Right atrium auricular region (tissue), 2 donors: ENCODE measurements at places on chromosomes 3 and 15. TPM values are rescaled to one million over a fixed set of nuclear protein-coding genes. Genes with fewer than 3 reads are reported as not detected.

DNA sequence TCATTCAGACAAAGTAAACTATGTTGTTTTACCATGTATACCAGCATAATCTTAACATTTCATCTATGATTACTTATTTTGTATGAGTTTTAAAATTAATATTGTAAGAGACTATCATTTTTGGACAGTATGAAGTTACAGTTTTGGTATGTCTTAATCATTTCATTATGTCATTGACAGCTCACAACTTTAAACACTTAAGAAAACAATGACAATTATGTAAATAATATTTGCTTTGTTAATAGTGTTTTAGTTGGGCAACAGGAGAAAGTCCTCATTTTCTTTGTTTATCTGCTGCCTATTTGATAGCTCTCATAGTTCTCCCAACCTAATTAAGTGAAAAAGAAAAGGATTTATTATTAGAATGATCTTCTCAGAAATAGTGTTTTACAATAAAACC, 80.2 kb downstream of the MEF2A start:
- no peaks in the 10 kb centered on the region for H3K27me3 ChIP-seq
- no peak for DNase-seq
- H3K36me3 ChIP-seq = peaks cover 16% of the 10 kb centered on the region
- H3K4me1 ChIP-seq = peaks cover 29% of the 10 kb centered on the region

GRCh38 chr3:67557848-67558355, 96.5 kb downstream of the SUCLG2 start:
- H3K27me3 ChIP-seq = no peaks in the 10 kb centered on the region
- H3K36me3 ChIP-seq = no peaks in the 10 kb centered on the region
- H3K4me3 ChIP-seq = no peak overlapping the region
- no peak overlapping the region for H3K27ac ChIP-seq
- H3K4me1 ChIP-seq = no peaks in the 10 kb centered on the region

DNA sequence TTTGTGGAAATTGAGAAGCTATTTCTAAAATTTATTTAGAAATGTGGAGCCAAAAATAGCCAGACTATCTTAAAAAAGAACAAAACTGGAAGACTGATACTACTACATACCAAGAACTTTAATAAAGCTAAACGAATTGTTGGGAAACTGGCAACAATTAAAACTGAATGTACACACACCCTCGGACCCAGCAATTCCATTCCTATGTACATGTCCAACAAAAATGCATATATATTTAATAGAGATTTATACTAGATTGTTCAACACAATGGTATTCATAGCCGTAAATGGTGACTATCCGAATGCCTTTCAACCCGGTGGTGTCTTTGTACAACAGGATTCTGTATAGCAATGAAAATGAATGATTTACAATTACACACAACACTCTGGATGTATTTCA, 136.5 kb upstream of the RASGRP1 start:
- H3K4me1 ChIP-seq = no peaks in the 10 kb centered on the region
- H3K27ac ChIP-seq = no peak overlapping the region

GRCh38 chr15:58864602-58865424, 68.7 kb downstream of the SLTM start:
- no peaks in the 10 kb centered on the region for H3K27me3 ChIP-seq
- peak overlapping the region; percentile 70 for H3K27ac ChIP-seq
- no peaks in the 10 kb centered on the region for H3K36me3 ChIP-seq

DNA sequence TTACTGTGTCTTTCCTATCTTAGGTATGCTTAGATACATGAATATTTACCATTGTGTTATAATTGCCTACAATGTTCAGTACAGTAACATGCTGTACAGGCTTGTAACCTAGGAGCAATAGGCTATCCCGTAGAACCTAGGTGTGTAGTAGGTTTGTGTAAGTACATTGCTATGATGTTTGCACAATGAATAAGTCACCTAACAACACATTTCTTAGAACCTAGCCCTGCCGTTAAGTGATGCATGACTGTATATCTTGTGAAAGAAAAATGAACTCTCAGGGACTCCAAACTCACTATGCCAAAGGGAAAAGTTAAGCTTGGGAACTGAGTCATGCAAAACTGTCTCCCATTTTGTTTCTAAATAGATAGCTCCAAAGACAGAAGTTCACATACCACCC, 91.5 kb upstream of the ACP3 start:
- no peak overlapping the region for H3K27ac ChIP-seq
- no peak for DNase-seq
- H3K4me1 ChIP-seq = no peaks in the 10 kb centered on the region
- H3K4me3 ChIP-seq = no peak overlapping the region

DNA sequence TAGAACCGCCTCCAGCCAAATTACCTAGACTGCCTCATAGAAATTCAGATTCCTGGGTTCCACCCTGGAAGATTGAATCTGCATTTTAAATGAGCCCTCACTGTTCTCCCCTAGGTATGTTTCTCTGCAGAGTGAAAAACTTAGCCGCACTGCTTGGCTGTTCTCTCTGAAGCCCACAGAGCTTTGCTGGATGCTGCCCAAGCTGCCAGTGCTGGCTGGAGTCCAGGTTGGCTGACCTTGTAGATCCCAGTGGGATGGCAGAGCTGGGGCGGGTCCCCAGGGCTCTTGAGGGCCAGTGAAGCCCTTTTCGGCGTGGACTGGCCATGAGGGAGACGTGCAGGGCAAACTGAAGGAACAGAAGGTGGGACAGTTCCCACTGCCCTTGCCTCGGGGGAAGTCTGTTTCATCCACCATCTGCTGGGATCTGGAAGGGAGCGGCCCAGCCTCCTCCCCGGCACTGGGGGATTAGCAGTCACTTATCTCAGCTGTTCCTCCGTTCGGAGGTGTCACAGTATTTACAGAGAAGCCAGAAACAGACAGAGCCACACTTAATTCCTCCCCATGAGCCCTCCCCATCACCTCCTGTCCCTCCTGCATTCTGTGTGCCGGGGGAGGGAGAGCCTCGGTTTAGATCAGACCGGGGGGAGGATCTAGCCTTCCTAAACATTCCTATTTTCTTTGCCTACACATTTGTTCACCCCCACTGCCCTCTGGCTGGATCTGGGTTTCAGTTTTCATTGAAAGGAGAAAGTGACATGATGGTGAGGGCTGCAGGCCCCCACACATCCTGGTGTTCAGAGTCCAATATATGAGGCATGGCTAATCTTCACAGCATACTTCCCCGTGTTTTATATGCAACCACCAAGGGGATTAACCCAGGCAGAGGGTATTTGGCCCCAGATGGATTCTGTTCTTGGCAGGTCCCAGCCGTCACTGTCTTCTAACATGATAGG, 4.1 kb upstream of the ACTC1 start:
- H3K27me3 ChIP-seq = no peaks in the 10 kb centered on the region
- H3K4me3 ChIP-seq = no peak overlapping the region
- H3K27ac ChIP-seq = peak overlapping the region; percentile 85

DNA sequence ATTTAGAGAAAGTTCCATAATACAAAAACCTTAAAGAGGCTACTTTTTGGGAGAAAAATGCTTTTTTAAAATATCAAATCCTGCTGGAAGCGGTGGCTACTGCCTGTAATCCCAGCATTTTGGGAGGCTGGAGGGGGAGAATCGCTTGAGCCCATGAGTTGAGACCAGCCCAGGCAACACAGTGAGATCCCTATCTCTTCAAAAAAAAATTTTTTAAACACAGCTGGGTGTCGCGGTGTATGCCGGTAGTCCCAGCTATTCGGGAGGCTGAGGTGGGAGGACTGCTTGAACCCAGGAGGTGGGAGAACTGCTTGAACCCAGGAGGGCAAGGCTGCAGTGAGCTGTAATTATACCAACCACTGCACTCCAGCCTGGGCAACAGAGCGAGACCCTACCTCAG, 14.2 kb downstream of the SLTM start:
- H3K27ac ChIP-seq = no peak overlapping the region
- no peaks in the 10 kb centered on the region for H3K36me3 ChIP-seq
- peaks cover 23% of the 10 kb centered on the region for H3K4me1 ChIP-seq
- H3K4me3 ChIP-seq = no peak overlapping the region
- H3K27me3 ChIP-seq = no peaks in the 10 kb centered on the region

DNA sequence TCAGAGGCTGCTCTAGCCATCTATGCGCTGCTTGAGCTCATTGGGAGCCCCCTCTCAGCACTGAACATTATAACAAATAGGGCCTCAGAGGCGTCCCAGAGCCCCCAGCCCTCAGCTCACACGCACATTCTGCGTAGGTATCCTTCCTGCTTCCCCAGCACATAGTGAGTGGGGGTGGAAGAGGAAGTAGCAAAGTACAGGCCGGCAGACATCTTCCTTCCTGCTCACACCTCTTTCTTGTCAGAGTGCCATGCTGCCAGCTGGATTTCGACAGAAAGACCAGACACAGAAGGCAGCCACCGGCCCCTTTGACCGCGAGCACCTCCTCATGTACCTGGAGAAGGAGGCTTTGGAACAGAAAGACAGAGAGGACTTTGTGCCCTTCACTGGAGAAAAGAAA, 16.6 kb downstream of the TMOD2 start:
- no peaks in the 10 kb centered on the region for H3K4me1 ChIP-seq
- H3K36me3 ChIP-seq = peaks cover 5% of the 10 kb centered on the region
- no peak for DNase-seq

DNA sequence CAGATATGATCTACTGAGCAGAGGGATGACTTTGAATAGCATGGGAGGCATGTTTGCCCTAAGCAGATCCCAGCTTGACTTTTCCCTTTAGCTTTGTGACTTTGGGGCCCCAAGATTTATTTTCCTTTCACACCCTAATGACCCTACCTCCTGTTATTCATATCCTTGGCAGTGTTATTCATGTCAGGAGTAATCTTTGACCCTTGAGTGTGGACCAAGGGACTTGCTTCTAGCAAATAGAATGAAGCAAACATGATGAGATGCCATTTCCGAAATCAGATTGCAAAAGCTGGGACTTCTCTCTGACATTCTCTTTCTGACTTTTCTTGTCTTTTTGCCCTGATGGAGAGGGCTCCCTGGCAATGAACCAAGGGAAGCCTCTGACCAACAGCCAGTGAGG, 415.4 kb upstream of the PROK2 start:
- H3K4me1 ChIP-seq = no peaks in the 10 kb centered on the region
- no peak overlapping the region for H3K27ac ChIP-seq
- no peaks in the 10 kb centered on the region for H3K27me3 ChIP-seq
- H3K4me3 ChIP-seq = no peak overlapping the region

DNA sequence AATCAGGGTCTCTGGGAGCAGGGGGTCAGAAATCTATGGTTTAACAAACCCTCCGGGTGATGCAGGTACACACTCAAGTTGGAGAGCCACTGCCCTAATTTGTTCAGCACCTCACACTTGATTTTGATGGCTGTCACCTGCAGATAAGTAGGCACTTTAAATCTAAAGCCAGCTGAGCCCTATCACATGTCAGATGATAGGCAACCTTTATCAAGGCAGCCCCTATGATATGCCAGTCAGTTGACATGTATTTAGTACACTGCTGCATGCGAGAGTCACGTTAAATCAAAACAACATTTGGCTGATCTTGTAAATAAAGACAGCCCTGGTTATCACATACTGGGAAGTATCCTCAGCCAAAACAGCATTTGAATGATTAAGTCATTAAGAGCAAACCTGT, 104.4 kb upstream of the MCTP2 start:
- H3K4me1 ChIP-seq = no peaks in the 10 kb centered on the region
- no peak for DNase-seq
- H3K4me3 ChIP-seq = no peak overlapping the region
- no peaks in the 10 kb centered on the region for H3K36me3 ChIP-seq
- no peak overlapping the region for H3K27ac ChIP-seq
- H3K27me3 ChIP-seq = no peaks in the 10 kb centered on the region

GRCh38 chr3:71784914-71785531, at the start of gene PROK2:
PROK2 (minus strand) TSS chr3:71785148; CDS start chr3:71785052, 96 bp downstream.
- no peak within 1 kb of the TSS for H3K27ac ChIP-seq
- peaks cover 15% of the 10 kb centered on the region for H3K27me3 ChIP-seq
- H3K4me3 ChIP-seq = no peak within 1 kb of the TSS

DNA sequence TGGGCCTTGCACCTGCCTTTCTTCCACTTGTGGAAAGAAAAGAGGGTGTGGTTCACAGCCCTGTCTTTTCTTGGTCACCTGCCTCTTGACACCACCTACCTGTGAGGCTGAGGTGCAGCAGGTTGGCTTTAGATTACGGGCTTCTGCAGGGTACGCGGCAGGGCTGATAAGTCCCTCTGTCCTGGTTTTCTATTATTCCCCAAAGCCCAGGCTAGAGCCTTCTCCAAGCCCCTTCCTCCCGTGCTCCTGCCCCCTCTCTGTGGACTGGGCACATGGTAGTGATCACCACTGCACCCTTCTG, 44.8 kb upstream of the HACD2 start:
- H3K27me3 ChIP-seq = no peaks in the 10 kb centered on the region
- H3K27ac ChIP-seq = no peak overlapping the region
- no peak overlapping the region for H3K4me3 ChIP-seq
- H3K4me1 ChIP-seq = no peaks in the 10 kb centered on the region
- DNase-seq = no peak

GRCh38 chr3:28019740-28020139, 221.7 kb upstream of the CMC1 start:
- H3K4me3 ChIP-seq = no peak overlapping the region
- no peaks in the 10 kb centered on the region for H3K36me3 ChIP-seq
- no peaks in the 10 kb centered on the region for H3K27me3 ChIP-seq
- DNase-seq = no peak
- H3K27ac ChIP-seq = no peak overlapping the region

DNA sequence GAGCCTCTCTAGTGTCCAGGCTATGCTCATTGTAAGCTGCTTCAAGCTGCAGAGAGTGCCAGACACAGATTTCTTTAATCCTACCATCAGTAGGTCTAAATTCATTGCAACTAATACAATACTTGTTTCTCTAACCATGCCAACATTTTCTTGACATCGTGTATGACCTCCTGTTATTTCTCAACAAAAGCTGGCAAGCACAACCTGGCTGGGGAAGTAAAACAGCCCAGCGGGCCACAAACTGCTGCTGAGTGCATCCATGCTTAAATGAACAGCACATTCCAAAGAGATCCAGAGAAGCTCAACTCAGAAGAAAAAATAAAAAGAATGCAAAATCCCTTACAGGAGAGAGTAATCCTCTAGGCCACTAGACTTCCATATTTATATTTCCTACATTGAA, 36.5 kb downstream of the GMNC start:
- H3K27me3 ChIP-seq = no peaks in the 10 kb centered on the region
- H3K4me3 ChIP-seq = no peak overlapping the region
- H3K36me3 ChIP-seq = no peaks in the 10 kb centered on the region
- H3K4me1 ChIP-seq = no peaks in the 10 kb centered on the region
- DNase-seq = no peak

GRCh38 chr3:127200086-127200691, 7.3 kb downstream of the PRR23E start:
- no peaks in the 10 kb centered on the region for H3K4me1 ChIP-seq
- DNase-seq = no peak
- H3K27me3 ChIP-seq = no peaks in the 10 kb centered on the region
- H3K27ac ChIP-seq = no peak overlapping the region
- no peak overlapping the region for H3K4me3 ChIP-seq

Gene HRH1
- 1.6 TPM for total RNA-seq

Gene CGNL1
- 16.4 TPM for total RNA-seq

Gene TP63
- total RNA-seq = 0.24 TPM

Gene SCAMP5
- total RNA-seq = 7.5 TPM

Gene CAPN3
- total RNA-seq = 5.3 TPM

Gene SI
- not detected for total RNA-seq
